ENCODE measurements at places on chromosomes 1 and 21.

GRCh38 chr1:3279182-3279470 lies 175.3 kb upstream of the ARHGEF16 start:
- no peak for DNase-seq

DNA sequence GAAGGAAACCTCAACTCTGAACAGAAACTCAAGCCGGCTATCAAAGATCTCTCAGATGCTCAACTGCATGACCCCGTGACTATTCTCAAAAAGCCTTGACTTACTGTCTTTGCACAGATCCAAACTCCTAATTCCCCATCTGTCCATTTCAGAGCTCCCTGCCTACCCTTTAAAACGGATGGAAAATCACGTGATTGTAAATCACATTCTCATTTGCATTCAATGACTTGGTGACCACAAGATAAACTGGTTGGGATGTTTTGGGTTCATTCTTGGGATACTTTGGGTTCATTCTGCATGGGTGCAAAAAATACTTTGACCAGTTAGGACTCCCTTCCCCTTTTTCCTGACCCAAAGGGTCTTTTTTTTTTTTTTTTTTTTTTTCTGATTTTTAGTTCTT lies 41.3 kb upstream of the RUNX1 start:
- no peak for DNase-seq

- peak; percentile 23 for DNase-seq
These were observed 32.3 kb downstream of the VWA5B1 start for GRCh38 chr1:20322825-20323612.

- DNase-seq = no peak
These were observed 13.8 kb downstream of the MIA3 start for GRCh38 chr1:222631611-222632208.

DNA sequence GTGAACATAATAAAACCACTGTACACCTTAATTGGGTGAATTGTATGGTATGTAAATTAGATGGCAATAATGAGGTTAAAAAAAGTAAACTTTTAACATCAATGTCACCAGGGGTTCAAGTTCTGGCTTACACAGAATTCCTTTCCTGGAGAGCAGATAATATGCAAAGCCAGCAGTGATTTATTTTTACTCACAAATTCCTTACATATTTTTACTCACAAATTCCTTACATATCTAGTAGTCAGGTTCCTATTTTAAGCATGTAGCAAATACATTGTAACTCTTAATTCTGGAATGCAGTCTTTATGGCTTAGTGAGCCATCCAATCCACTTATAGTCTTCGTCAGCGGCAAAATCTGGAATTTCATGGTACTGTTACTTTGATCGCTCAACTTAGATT lies 1.3 kb upstream of the UBE4B start:
- no peak for DNase-seq

DNA sequence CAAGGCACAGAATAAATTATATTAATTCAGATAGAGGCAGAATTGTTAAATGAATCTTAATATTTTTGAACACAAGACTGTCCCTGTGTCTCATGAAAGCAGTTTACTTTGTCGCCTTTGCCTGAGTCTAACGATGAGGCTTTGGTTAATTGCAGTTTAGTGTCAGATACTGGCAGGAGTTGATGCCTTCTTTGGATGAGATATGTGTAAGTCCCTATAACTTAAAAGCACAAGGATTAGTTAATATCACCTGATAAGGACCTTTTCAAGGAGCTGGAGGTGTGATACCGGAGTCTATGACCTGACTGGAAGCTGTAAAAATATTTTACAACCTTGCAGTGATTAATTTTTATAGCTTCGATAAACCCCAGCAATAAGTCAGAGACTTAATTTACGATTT lies 2.0 kb upstream of the SIKE1 start:
- no peak for DNase-seq

- peak; percentile 67 for DNase-seq
These were observed 9.0 kb downstream of the NPPA start for GRCh38 chr1:11838349-11839272.

DNA sequence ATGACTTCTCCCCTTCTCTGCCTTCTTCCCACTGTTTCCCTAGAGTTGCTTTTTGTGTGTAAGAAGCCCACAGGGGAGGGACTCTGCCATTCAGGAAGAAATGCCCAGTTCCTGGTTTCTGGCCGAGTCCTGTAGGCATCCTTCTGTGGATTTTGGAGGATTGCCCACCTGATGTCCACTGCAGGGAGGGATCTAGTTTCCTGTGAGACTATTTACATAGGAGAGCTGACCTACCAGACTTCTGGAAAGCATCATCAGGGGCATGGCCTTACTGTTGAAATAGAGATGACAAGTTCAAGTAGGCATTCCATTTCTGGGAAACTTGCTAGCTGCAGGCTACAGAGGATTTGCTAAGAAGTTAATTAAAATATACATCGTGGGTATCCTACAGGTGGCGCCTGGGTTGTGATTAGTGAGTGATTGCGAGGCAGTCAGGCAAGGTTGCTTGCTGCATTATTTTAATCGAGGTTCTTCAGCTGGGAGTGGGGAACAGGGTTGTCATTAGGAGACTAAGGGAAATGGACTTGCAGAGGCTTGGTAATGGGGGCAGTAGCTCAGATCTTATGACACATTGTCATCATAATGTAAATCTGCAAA lies 148.7 kb downstream of the HHAT start:
- DNase-seq = no peak

GRCh38 chr1:190464690-190465089 lies 13.0 kb downstream of the BRINP3 start:
- no peak for DNase-seq
